ENCODE measurements at places on chromosomes 3 and 15.

DNA sequence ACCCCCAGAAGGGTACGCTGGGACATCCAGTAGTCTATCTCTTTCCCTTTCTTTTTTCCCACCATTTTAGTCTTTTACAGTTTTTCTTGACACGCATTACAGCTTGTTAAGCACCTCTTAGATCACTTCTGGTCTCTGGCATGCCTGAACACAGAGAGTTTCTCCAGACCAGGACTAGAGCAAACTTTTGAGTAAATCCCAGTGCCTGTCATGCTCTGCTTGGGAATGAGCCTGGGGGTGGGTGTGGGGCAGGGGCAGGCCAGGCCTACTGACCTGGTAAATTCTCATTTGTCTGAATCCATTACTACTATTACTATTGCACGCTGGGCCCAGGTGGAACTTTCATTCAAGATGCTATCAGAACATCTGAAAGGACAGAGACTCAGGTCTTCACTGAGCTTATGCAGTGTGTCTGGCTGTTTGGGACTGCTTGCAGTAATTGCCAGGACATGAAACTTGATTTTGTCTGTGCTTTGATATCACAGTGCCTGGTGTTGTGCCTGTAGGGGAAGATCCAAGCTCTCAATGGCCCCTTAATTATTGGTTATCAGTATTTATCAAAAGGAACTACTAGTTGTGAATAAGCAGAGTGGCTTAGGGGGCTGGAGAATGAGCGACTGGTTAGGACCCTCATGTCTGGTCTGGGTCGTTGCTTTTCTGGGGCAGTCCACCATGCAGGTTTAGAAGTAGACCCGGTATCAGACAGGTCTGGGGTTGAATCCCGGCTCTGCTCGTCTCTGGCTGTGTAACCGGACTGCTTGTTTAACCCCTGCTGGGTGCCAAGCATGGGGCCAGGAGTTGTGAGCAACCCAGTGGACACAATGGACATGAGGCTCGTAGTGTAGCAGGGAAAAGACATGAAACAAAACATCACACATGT is 196.1 kb upstream of the TLE3 start:
- DNase-seq: no peak

DNA sequence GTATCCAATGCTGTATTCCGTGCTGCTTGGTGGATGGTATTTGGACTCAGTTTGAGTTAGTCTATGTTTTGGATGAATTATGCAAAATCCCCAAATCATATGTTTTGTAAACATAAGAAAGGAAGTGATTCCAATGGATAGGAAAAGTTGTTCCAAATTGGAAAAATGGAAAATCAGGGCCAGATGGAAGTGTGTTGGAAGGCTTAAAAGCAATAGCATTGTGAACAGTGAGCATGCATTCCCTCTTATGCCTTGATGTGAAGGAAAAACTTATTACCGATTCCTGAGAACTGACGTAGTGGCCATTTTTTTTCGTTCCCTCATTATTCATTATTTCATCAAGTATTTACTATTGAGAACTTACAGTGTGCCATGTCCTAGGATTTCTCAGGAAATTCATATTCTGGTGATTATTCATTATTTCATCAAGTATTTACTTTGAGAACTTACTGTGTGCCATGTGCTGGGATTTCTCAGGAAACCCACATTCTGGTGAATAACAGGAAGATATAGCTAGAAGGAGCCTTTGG is 144.1 kb upstream of the TPRG1 start:
- no peak for DNase-seq

DNA sequence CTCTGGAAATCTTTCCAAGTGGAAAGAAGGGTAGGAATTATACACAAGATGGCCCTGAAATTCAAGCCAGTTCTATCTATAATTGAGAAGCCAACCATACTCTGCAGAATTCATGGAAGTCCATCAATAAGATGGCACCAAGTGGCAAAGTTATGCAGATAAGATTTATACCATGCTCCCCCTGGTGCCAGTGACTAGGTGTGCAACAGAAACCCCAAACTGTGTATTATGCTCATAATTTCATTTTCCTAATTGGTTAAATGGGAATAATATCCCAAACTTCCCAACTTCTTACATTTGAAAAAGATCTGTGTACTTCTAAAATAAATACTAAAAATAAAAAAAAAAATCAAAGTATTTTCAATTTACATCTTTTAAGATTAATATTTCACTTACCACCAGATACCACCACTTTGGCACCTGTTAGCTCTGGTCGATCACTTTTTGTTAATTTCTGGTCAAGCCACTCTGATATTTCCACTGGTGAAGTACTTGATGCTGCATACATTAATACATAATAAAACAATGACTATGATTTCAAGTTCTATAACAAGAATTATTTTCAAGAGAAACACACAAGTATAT is 25.9 kb downstream of the ETFA start:
- no peak for DNase-seq

- no peak for DNase-seq
Measured at GRCh38 chr3:55687526-55687925, 200.4 kb upstream of the WNT5A start.

- no peak for DNase-seq
Measured at GRCh38 chr3:126680667-126681055, 23.4 kb upstream of the CHCHD6 start.

GRCh38 chr3:23590424-23591273 is 215.1 kb upstream of the UBE2E1 start:
- no peak for DNase-seq

DNA sequence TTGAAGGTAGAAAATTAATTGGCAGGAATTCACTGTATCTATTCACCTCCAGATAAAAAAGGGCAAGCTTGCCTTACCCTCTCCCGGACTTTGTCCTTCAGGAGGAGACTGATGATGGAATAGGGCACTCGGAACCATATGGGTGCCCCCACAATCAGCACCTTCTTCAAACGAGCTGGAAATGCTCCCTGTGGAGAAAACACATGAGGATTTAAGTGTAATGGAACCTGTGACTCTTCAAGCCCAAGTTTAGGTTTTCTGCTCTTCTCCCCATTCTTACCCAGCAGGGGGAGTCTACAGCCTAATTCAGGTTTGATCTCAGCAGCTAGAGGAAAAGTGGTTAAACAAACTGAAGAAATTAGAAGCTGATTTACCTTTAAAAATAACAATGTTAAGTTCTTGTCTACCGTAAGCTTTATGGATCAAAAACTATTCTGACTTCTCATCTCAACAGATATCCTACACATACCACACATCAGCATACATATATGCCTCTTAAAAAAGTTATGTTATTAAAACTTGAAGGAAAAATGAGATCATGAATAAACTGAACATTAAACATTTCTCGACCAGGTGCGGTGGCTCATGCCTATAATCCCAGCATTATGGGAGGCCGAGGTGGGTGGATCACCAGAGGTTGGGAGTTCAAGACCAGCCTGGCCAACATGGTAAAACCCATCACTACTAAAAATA is 57.5 kb upstream of the SIN3A start:
- DNase-seq: no peak

- DNase-seq: no peak
Measured at GRCh38 chr3:119308355-119308754, 14.2 kb downstream of the ARHGAP31 start.

GRCh38 chr15:33654860-33655259 is 313.4 kb upstream of the CHRM5 start:
- no peak for DNase-seq

- DNase-seq: no peak
Measured at GRCh38 chr3:72515941-72516340, 332.3 kb downstream of the SHQ1 start.

DNA sequence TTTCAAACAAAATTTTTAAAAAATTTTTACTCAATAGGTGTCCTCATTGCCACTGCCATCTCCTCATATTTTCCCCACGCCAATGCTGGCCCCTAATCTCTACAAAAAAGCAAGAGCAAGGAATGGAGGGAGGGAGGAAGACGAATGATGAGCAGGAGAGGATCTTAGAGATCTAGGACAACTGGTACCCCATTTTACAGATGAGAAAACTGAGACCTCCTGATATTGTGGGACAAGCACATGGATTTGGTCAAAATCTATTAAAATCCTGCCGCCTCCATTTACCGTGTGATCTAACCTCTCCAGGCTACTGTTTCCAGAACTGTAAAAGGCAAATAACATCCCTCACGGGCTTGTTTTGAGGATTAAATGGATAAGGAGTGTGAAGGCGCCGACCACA is 4.6 kb downstream of the HEG1 start:
- DNase-seq: no peak

- DNase-seq: no peak
Measured at GRCh38 chr3:123660900-123661299, 76.0 kb upstream of the HACD2 start.

- DNase-seq: no peak
Measured at GRCh38 chr3:146249921-146250320, 984 bp downstream of the PLSCR4 start.

- DNase-seq: no peak
Measured at GRCh38 chr3:110859993-110860392, 211.6 kb upstream of the NECTIN3 start.

DNA sequence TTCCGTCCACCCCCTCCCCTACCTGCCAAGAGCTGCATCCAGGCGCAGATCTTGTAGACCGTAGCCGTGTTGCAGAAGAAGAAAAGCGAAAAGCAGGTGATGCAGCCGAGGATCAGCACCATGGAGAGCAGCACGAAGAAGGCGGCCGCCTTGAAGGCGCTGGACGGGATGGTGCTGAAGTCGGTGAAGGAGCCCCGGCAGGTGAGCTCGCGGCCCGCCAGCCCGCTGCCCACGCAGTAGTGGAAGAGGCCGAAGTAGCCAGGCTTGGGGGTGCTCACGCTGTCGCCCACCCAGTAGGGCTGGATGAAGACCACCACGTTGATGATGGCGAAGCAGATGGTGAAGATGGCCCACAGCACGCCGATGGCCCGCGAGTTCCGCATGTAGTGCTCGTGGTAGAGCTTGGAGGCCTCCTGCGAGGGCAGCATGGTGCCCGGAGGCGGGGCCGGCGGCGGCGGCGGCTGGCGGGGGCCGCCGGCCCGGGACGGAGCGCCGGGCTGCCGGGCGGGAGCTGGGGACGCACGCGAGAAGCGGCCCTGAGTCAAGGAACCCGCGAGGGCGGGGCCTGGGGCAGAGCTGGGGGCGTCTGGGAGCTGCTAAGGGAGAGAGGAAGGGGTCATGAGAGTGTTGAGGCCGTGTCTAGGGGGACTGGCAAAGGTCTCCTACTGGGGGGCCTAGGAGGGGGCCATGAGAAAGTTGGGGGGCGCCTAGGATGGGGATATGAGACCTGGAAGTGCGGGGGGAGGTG is 1.2 kb downstream of the LHFPL4 start:
- DNase-seq: no peak

- DNase-seq: no peak
Measured at GRCh38 chr3:133792171-133792763, 13.3 kb upstream of the SRPRB start.

GRCh38 chr3:132721479-132722164 is 587 bp downstream of the NPHP3 start:
- DNase-seq: no peak

- DNase-seq: no peak
Measured at GRCh38 chr3:134239538-134239937, 11.1 kb downstream of the RYK start.

DNA sequence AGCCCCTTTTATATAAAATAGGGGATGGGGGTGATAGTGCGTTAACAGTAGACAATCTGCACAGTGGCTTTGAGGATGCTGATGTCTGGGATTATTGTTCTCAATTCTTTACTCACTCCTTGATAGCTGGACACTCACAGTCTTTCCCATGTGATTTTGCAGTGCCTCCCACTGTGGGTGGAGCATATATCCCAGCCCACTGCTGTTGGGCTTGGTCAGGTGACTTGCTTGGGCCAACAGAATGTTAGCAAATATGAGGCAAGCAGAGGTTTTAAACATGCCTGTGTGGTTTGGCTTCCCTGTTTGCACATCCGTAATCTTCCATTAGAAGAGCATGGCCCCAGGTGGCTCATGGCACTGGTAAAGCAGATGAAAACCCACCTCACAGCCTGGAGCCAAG is 46.5 kb downstream of the CPA3 start:
- no peak for DNase-seq

DNA sequence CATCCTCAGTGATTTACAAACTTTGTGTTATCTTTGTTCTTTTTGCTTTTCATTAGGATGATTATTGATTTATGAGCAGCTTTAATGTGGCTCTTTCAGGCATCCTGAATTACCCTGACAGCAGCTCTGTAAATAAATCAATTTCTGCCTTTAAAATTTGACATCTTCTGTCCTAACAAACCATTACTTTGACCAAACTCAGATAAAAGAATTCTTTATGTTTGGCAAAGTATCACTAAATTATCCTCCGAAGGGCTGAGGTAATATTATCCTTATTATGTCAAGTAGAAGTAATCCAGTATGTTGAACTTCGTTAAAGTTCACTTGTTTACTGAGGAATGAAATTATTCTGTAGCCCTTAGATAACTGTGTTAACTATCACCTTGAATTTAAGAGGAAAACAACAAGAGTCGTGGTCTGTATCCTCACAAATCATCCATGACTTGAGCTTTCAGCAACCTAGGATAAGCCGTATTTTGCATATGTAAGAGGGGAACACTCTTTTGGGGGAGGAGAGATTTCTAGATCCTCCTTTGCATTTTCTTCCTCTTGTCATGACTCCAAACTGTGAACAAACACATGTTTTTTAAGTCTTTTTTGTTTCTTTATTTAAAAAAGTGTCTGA is 173.2 kb upstream of the STAC start:
- no peak for DNase-seq

GRCh38 chr15:38085931-38086568 is 151.6 kb downstream of the TMCO5A start:
- no peak for DNase-seq
